Retina (tissue), 1 donor: ENCODE measurements at places on chromosomes 13 and 19.

DNA sequence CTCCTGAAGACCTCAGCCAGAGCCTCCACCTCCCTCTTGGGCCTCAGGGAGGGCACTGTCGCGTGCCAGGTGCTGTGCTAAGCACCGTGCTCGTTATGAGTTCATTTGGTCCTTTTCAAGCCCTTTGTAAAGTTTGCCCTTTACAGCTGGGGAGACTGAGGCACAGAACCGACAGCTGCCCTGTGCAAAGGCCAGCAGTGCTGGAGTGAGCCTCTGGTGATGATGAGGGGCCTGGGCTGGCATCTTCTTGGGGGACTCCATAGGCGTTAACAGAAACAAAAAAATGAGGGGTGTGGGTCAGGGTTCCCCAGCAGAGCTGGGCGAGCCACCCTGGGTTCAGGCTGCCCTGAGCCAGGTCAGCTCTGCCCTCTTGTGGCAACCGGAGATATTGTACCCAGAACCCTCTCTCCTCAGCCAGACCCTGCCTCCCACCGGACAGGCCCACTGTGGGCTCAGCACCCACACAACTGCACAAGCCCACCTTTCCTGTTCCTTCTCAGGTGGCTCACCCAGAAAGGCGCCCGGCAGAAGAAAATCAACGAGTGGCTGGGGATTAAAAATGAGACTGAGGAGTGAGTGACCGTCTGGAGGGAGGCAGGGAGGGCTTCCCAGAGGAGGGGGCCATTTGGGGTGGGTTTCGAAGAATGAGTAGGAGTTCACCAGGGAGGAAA is 5.5 kb upstream of the IFI30 start:
- peak; percentile 56 for DNase-seq

- no peak for DNase-seq
Observed at GRCh38 chr19:43554317-43554895, 20.9 kb downstream of the XRCC1 start.

- no peak for DNase-seq
Observed at GRCh38 chr13:44274771-44275205, 98.8 kb upstream of the SERP2 start.

- peak; percentile 10 for DNase-seq
Observed at GRCh38 chr13:67226696-67227095, 3.4 kb downstream of the PCDH9 start.

DNA sequence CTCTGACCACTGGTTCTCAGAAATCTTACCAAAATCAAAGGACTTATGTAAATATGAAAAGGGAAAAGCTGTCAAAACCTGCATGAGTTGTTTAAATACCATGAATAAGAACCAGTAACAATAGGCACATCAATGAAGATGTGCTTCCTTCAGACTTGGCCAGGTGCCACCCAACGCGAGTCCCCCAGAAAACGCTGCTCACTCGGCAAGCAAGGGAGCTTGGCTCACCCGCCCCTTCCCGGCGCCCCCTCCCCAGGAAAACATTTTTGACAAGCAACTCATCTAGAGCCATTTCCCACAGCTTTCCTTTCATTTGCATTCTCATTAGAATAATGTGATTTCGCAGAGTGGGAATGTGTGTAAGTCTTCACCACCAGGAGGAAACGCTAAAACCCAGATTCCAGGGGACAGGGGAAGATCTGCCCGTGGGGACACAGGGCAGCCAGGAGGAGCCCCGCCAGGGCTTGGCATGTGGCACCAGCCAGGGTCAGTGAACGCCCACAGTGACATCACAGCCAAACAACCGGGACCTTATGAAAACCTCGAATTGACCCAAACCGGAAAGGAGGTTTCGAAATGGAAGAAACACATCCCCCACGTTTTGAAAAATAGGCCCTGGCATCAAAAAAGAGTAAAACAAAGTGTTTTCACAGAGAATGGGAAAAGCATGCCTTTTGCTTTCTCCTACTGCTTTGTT is 366.2 kb upstream of the TSHZ3 start:
- DNase-seq = no peak

- no peak for DNase-seq
Observed at GRCh38 chr13:95231393-95231792, 69.9 kb downstream of the ABCC4 start.
